ENCODE measurements at places on chromosomes 13 and 19.

GRCh38 chr13:33194820-33195692 is 90.5 kb downstream of the STARD13 start:
- no peaks in the 10 kb centered on the region for H3K27me3 ChIP-seq
- no peak for DNase-seq
- H3K36me3 ChIP-seq, result no peaks in the 10 kb centered on the region

GRCh38 chr13:80157261-80157932 is 183.5 kb downstream of the SPRY2 start:
- no peaks in the 10 kb centered on the region for H3K4me1 ChIP-seq
- H3K36me3 ChIP-seq, result no peaks in the 10 kb centered on the region
- H3K27ac ChIP-seq, result no peak overlapping the region
- H3K27me3 ChIP-seq, result no peaks in the 10 kb centered on the region
- DNase-seq, result no peak

- H3K27me3 ChIP-seq, result no peaks in the 10 kb centered on the region
- no peak overlapping the region for H3K27ac ChIP-seq
- H3K4me3 ChIP-seq, result no peak overlapping the region
- no peak for DNase-seq
These were observed 144.5 kb upstream of the FBXL3 start for GRCh38 chr13:77171451-77171850.

- no peaks in the 10 kb centered on the region for H3K4me1 ChIP-seq
- H3K27ac ChIP-seq, result no peak overlapping the region
- no peaks in the 10 kb centered on the region for H3K36me3 ChIP-seq
- no peaks in the 10 kb centered on the region for H3K27me3 ChIP-seq
- no peak overlapping the region for H3K4me3 ChIP-seq
- no peak for DNase-seq
These were observed 126.7 kb downstream of the URI1 start for GRCh38 chr19:30068528-30069395.

DNA sequence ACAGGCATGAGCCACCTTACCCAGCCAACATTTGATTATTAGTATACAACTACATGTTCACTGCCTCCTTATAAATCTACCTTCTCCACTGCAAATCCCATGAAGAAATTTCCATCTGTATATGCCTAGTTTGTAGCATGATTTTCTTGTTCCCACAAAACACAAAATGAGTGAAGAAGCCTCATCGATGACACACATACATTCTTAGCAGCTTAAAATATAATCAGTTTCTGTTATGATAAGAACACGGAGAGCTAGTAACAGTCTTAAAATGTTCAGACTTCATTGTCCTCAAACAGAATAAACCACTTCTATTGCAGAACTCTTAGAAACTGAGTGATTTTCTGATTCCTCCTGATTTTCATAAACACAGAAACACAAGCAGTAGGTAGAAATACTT is 740.5 kb downstream of the PCDH9 start:
- no peak overlapping the region for H3K4me3 ChIP-seq
- no peaks in the 10 kb centered on the region for H3K36me3 ChIP-seq
- no peak for DNase-seq

DNA sequence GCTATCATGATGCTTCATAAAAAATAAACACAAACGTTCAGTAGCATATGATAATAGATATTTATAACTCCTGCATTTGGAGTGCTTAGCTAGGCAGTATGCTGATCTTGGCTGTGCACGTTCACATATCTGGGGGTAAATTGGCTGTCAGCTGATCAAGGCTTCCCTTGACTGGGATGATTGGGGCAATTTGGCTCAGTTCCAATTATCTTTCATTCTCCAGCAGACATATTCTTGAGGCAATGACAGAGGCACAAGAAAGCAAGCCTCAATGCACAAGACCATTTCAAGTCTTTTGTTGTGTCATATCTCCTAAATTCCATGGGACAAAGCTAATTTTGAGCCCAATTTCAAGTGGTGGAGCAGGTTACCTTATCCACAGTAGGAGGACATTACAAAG is 142.0 kb downstream of the DLEU7 start:
- no peaks in the 10 kb centered on the region for H3K27me3 ChIP-seq
- H3K4me3 ChIP-seq, result no peak overlapping the region
- no peak overlapping the region for H3K27ac ChIP-seq
- DNase-seq, result no peak

GRCh38 chr13:96540670-96541069 is 450.8 kb downstream of the HS6ST3 start:
- no peak overlapping the region for H3K27ac ChIP-seq
- no peaks in the 10 kb centered on the region for H3K27me3 ChIP-seq
- no peaks in the 10 kb centered on the region for H3K4me1 ChIP-seq
- H3K36me3 ChIP-seq, result no peaks in the 10 kb centered on the region
- no peak for DNase-seq

- peak overlapping the region; percentile 21 for H3K4me3 ChIP-seq
- no peaks in the 10 kb centered on the region for H3K4me1 ChIP-seq
- no peaks in the 10 kb centered on the region for H3K27me3 ChIP-seq
- DNase-seq, result peak; percentile 83
- H3K36me3 ChIP-seq, result no peaks in the 10 kb centered on the region
These were observed 868 bp upstream of the EGLN2 start for GRCh38 chr19:40797963-40798682.

GRCh38 chr19:57212109-57212508 is 18.7 kb upstream of the AURKC start:
- H3K27me3 ChIP-seq, result no peaks in the 10 kb centered on the region
- no peak overlapping the region for H3K27ac ChIP-seq
- peaks cover 31% of the 10 kb centered on the region for H3K36me3 ChIP-seq
- H3K4me1 ChIP-seq, result no peaks in the 10 kb centered on the region
- H3K4me3 ChIP-seq, result no peak overlapping the region

- H3K36me3 ChIP-seq, result no peaks in the 10 kb centered on the region
- H3K4me1 ChIP-seq, result no peaks in the 10 kb centered on the region
- no peak for DNase-seq
- no peak overlapping the region for H3K4me3 ChIP-seq
These were observed 66.6 kb downstream of the RUBCNL start for GRCh38 chr13:46320406-46320805.

GRCh38 chr19:57583521-57584416 is at the start of gene ZIK1:
TSS of gene ZIK1 (plus strand) at chr19:57584145. CDS start at chr19:57584357, 212 bp downstream.
- peak; percentile 94 for DNase-seq
- H3K27ac ChIP-seq, result no peak within 1 kb of the TSS
- peaks cover under 1% of the 10 kb centered on the region for H3K36me3 ChIP-seq
- no peaks in the 10 kb centered on the region for H3K4me1 ChIP-seq

DNA sequence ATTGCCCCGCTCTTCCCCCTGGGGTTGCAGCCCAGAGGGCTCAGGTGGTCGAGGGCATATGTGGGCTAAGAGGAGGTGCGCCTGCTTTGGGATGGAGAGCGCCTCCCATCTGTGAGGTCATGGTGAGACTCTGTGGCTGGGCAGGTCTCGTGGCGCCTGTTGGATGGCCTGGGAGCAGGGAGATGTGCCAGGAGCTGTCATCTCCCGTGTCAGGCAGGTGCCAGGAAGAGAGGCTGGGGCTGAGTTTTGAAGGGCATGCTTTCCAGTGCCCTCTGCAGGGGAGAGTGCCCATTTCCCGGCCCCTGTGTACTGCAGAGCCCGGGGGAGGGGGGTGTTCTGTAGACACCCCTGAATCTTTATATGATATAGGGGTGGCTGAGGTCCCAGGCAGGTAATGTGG is 2.8 kb downstream of the WTIP start:
- no peak for DNase-seq
- no peaks in the 10 kb centered on the region for H3K27me3 ChIP-seq
- H3K4me1 ChIP-seq, result no peaks in the 10 kb centered on the region
- no peak overlapping the region for H3K4me3 ChIP-seq
- H3K36me3 ChIP-seq, result no peaks in the 10 kb centered on the region

DNA sequence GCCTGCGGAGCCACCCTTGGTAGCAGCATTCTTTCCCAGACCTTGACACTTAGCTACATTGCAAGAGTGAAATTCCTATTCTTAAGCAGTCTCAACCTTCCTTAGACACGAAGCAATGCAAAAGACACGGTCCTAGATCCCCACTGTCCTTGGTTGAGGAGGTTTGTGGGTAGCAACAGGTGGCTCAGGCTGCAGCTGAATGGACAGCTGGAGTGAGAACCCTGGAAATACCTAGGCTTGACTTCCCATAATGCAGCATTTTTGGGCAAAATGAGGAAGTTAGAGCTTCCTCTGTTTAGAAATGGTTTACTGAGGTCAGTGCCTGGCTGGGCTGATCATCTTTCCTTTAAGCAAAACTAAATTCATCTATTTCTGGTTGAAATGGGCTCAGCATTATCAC is 296.6 kb downstream of the RFC3 start:
- H3K27ac ChIP-seq, result no peak overlapping the region
- no peaks in the 10 kb centered on the region for H3K36me3 ChIP-seq
- no peak for DNase-seq
- H3K4me1 ChIP-seq, result no peaks in the 10 kb centered on the region
- H3K4me3 ChIP-seq, result no peak overlapping the region

- H3K27ac ChIP-seq, result no peak overlapping the region
- peaks cover 27% of the 10 kb centered on the region for H3K36me3 ChIP-seq
- DNase-seq, result no peak
- H3K27me3 ChIP-seq, result no peaks in the 10 kb centered on the region
- no peaks in the 10 kb centered on the region for H3K4me1 ChIP-seq
These were observed 22.4 kb downstream of the ZNF329 start for GRCh38 chr19:58128041-58128685.

DNA sequence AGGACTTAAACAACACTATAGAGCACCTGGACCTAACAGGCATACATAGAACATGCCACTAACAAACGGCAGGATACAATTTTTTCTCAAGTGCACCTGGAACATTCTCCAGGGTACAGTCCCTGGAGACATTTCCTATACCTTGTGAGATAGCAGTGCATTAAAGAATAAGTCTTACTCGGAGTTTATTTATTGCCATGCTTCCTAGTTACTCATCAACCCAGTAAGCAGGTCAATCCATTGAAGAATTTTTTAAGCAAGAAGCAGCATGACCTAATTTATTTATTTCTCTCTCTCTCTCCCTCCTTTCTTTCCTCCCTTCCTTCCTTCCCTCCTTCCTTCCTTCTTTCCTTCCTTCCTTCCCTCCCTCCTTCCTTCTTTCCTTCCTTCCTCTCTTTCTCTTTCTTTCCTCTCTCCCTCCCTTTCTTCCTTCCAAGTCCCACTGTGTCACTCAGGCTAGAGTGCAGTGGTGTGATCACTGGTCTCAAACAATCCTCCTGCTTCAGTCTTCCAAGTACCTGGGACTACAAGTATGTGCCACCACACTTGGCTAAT is 6.6 kb upstream of the TFDP1 start:
- H3K27me3 ChIP-seq, result no peaks in the 10 kb centered on the region
- DNase-seq, result no peak

DNA sequence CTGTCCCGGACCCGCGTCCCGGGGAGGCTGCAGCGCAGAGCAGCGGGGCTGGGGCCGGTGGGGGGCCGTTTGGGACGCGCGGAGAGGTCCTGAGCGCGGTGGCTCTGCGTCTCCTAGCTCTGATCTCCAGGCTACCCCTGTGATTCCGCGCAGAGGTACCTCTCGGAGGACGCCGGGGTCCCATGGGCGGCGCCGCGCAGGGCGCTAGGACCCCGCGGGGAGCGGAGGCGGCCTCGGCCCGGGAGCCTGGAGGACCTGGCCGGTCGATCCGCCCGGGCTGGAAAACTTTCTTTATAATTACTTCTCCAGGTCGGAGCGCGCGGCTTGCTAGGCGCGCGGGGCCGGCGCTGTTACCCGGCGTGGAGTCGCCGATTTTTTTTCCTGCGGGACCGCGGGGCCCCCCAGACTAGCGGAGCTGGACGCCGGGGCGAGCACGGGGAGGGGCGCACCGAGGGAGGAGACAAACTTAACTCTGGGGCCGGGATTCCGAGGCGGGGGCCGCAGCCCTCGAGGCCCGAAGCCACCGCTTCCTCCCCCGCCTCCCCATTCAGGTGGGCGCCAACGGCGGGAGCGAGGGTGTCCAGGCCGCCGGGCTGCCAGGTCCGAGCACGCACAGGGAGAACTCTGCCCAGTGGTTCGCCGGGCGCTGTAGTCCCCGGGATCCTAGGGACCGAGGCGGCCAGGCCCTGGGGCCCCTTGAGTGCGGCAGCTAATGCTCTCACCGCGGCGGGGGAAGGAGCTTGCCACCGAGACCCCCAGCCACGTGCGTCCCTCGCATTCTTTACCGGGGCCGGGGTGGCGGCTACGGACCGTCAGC is 848 bp upstream of the CEBPA start:
- H3K4me3 ChIP-seq, result peak overlapping the region; percentile 80
- no peak overlapping the region for H3K27ac ChIP-seq
- no peaks in the 10 kb centered on the region for H3K36me3 ChIP-seq
- no peaks in the 10 kb centered on the region for H3K4me1 ChIP-seq
- H3K27me3 ChIP-seq, result no peaks in the 10 kb centered on the region

- peak overlapping the region; percentile 90 for H3K27ac ChIP-seq
- no peaks in the 10 kb centered on the region for H3K36me3 ChIP-seq
- H3K4me3 ChIP-seq, result peak overlapping the region; percentile 49
- DNase-seq, result peak; percentile 65
- no peaks in the 10 kb centered on the region for H3K4me1 ChIP-seq
These were observed 460 bp downstream of the MEDAG start for GRCh38 chr13:30906411-30907051.

- H3K27ac ChIP-seq, result no peak overlapping the region
- DNase-seq, result no peak
- no peak overlapping the region for H3K4me3 ChIP-seq
- H3K36me3 ChIP-seq, result no peaks in the 10 kb centered on the region
- no peaks in the 10 kb centered on the region for H3K4me1 ChIP-seq
These were observed 60.0 kb downstream of the VWA8 start for GRCh38 chr13:41900918-41901317.

DNA sequence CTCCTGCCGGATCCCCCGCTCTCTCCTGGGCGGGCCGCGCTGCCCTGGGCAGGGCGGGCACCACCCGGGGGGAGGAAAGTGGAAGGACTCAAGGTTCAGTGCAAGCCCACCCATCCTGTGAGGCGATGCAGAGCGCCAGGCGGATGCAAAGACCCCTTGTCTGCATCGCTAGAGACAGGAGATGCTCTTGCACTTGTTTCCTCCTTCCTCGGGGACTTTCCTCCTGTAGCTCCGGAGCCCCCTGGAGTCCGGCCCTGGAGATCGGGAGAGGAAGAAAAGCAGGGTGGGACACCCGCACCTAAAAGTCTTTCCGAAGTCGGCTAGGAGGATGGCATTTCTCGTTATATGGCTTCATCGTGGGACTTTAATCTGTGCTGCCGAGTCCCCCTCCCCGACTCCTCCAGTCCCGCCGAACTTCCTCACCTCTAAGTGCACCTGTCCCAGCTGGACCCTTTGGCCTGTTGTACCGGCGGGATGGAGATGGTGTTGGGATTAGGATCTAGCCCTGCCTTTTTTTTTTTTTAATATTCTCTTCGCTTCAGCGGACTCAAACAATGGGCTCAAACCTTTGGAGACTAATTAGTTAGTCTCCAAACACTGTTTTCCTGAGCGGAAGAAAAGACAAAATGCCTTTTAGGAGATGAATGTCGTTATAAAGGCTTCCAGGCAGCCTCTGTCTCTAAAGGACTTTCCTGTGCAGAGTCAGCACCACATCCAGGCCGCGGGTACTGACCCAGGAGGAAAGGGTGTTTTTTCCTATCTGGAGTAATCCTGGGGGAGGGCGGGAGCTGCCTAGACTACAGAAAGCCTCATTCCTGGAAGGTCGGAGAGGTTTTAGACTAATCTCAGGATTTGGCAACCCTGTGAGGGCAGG is 725 bp downstream of the FAM124A start:
- H3K36me3 ChIP-seq, result no peaks in the 10 kb centered on the region
- H3K27ac ChIP-seq, result no peak overlapping the region
- DNase-seq, result no peak
- no peaks in the 10 kb centered on the region for H3K4me1 ChIP-seq
- peak overlapping the region; percentile 12 for H3K4me3 ChIP-seq
